NCI-H2107 (cell line): ENCODE measurements at places on chromosomes 16 and 17.

GRCh38 chr16:73060892-73061490 lies 13.1 kb upstream of the ZFHX3 start:
- DNase-seq = no peak

GRCh38 chr17:80035937-80036714 lies at the start of gene CCDC40:
Gene CCDC40, plus strand, starts transcription at chr17:80036642. Its CDS starts 21 bp downstream, at chr17:80036663.
- peak; percentile 58 for DNase-seq

DNA sequence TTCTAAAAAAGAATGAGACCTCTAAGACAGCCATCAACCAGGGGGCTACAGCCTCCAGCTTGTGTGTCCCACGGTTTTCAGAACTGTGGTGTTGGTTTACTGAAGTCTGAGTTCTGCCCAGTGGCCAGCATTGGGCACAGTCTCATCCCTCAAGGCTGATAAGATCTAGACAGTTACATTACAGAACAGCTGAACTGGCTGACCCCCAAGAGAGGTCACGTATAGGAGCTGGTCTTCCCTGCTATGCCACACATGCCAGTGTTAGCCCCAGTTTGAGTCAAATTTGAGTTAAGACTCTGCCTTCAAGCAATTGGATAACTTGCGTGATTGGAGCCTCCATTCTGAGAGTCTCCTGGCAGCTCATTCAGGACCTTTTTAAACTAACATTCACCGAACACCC lies 14.8 kb upstream of the NUP93 start:
- no peak for DNase-seq

- DNase-seq = no peak
Observed at GRCh38 chr16:71351558-71351901, 7.0 kb upstream of the CALB2 start.

DNA sequence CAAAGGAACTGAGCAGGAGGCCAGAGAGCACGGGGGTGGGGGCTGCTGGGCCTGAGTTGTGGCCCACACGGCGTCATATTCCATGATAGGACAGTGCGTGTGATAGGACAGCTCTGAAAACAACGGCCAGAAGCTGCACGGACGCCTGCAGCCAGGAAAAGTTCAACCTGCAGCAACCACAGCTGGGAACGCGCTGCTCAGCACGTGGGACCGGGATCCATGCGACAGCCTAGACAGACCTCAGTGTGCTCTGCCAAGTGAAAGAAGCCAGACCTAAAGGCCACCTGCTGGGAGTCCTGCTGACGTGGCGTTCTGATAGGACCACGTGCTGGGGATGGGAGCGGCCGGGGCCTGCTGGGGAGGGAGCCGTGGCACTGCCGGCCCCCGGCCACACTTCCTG lies 21.6 kb downstream of the CTU2 start:
- DNase-seq = no peak

- DNase-seq = no peak
Observed at GRCh38 chr16:83541231-83541630, 266.5 kb upstream of the HSBP1 start.

- DNase-seq = no peak
Observed at GRCh38 chr16:84851192-84852127, 31.7 kb downstream of the CRISPLD2 start.

- DNase-seq = no peak
Observed at GRCh38 chr17:4895657-4896331, 3.5 kb upstream of the C17orf107 start.

DNA sequence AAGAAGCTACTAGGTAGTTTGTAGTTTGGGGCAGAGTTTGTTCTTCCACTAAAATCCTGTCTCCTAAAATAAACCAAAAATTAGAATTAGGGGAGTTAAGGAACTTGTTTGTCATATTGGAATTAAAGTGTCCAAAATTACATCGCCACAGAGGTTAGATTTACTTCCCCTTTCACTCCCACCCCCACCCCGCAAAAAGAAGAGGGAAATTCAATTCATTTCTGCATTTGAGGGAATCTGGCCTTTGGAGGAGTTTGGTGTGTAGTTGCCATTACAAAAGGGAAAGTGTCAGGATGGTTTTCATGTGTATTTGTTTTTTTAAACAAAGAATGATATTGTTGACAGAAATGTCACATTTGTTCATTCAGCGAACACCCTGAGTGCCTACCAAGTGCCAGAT lies 5.8 kb downstream of the TMEM97 start:
- DNase-seq = no peak

DNA sequence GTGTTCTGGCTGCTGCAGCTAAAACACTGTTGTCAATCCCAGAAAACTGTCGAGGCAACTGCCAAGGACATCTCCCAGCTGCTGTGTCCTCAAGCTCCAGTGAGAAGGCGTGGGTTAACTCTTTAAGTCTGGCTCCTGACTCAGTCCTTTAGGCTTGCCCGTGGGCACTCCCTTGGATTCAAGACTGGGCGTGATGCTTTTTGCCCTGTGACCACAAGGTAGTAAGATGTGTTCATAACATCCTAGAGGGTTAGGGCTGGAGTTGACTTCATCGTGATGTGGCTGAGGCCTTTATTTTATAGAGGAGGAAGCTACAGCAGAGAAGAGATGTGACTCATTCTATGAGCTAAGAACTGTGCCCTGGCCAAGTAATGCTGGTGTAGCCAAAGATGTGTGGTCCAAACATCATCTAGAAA lies 50.9 kb upstream of the TEKT3 start:
- no peak for DNase-seq

DNA sequence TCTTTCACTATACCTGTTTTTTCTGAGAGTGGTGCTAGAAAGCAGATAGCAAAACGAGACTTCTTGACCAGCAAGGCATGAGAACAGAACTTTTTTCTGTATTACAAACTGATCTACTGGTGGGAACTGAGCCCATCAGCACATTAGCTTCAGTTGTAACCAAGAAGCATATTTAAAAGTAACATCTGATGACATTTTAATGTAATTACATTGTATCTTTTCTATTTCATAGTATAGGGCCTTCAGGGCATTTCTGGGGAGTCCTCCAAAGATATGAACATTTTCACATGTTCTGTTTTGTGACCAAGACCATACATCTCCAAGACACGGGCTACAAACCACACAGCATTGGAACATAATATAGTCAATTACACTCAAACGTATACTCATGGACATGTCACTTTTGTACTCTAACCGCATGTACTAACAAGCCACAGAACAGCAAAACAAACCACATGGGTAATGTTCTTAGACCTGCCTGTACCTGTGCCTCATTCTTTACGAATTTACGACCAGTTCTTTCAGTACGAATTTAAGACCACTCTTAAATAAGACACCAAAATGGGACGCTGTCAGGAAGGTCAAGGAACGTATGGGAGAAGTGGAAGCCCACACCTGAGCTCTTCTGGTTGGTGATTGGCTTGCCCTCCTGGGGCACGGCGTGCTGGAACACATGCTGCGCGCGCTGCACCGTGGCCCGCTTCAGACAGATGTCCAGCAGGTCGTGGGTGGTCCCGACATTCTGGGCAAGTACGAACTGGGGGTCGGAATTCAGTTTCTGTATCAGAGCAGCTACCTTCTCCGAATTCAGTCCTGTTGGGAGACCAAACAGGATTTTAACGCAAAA lies 825 bp downstream of the BLMH start:
- no peak for DNase-seq

DNA sequence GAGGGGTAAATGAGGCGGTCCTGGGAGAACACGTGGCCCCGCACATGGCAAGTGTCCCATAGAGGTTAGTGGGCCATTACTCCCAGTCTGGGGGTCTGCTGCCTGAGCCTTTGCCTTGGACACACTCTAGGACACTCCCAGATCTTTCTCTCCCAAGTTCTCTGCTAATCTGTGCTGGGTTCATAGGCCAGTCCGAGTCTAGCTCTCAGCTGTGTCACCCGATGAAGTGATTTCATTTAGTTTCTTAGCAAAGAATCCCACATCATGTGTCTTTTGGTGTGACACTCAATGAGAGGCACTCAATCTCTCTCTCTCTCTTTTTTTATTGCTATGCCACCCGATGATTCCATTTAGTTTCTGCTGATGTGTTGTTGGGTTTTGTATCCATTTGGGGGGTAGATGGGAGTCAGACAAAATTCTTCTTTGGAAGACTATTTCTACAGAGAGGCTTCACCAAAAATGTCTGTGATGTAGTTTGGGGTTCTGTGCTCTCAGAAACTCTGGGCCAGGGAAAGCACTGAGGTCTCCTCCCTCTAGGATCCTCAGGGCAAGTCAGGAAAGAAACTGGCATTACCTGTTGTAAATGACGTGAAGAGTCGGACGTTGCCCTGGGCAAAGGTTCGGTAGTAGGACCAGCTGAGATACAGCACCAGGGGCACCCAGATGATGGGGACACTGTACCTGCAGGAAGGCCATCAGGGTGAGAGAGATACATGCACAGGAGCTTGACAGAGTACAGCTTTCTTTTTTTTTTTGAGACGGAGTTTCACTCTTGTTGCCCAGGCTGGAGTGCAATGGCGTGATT lies 25.2 kb upstream of the MLKL start:
- no peak for DNase-seq

DNA sequence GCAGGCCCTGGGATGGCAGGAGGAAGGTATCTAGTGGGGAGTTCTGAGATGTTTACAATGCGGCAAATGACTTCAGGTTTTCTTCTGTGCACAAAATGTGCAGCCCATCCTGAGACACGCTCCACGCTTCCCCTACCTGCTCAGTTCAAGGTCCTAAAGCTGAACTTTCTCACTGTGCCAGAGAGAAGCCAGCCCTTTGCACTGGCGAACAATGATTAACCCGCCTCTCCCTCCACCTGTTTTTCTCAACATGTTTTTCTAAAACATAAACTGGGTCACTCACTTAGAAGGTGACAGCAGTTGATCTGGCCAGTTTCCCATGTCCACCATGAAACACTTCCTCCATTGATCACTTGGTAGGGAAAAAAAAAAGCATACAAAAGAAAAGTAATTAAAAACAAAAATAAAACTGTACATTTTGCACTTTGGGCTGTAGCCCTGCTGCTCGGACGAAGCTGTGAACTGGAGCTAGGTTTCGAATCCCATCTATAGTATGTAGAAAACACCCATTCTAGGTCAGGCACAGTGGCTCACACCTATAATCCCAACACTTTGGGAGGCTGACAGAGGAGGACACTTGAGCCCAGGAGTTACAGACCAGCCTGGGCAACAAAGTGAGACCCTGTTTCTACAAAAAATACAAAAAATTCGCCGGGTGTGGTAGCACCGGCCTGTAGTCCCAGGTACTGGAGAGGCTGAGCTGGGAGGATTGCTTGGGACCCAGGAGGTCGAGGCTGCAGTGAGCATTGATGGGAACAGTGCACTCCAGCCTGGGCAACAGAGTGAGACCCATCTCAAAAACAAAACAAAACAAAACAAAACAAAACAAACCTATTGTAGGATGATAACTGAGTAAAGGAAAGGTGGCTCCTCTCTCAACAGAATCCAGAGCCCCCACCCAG lies 6.1 kb upstream of the G6PC1 start:
- no peak for DNase-seq

DNA sequence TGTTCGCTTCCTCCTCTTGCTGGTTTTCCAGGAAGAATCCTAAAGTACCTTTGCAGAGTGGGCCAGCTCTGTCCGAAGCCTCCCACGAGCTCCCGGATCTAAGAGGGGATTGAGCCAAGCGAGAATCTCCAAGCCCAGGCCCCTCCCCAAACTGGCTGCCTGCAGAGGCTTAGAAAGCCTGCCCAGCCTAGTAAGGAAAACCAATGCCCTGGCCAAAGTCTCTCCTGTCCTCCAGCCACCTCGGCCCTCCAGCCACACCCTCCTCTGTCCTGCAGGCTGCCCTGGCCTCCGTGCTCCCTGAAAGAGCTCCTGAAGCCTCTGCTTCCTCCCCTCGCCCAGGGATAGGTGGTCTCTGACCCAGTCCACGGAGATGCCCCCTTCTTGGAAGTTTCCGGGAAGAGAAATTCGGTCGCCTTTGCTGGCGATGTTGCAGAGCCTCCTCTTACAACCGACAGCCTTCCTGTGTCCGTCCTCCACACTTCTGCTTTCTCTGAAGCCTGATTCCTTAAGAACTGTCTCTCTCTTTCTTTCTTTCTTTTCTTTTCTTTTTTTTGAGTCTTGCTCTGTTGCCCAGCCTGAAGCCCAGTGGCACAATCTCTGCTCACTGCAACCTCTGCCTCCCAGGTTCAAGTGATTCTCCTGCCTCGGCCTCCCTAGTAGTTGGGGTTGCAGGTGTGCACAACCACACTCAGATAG lies 54.9 kb upstream of the TOB1 start:
- no peak for DNase-seq

DNA sequence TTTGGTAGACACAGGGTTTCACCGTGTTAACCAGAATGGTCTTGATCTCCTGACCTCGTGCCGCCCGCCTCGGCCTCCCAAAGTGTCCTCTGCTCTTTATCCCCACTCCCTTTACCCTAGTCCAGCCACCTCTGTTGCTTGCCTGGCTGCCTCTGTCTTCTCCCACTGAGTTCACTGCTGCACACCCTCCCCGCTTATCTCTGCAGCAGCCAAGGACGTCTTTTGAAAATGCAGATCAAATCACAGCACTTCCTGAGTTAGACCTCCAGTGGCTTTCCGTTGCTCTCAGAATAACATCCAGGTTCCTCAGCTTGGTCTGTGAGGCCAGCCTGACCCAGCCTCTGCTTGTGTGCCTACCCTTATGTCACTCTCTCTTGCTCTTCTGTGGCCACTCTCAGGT lies 5.4 kb downstream of the METTL22 start:
- DNase-seq = no peak

DNA sequence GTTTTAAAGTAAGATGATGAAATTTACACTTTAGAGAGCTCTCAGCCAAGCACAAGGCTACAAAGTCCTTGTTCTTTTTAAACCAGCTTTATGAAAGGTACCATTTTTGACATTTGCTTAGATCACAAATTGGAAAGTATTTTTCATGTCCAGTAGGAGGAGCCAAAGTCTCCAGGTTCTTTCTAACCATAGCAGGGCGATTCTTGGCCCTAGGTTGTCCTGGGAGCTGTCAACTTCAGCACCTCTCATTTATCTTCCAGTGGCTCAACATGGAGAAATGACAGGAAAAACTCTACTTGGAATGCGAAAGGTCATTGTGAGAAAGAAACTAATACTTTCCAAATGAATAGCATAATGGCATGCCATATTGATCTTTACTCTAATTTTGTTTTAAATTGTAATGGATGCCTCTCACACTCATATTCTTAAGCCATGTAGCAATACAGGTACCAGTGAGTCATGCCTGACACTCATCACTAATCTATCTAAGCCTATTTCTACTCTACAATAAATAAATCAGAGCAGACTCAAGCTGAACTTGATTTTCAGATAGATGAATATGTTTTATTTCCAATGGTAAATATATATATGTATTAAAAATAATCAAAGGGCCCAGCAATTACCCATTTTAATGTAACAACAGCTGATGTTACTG lies 919.1 kb upstream of the EEF2KMT start:
- no peak for DNase-seq
